ENCODE measurements at places on chromosomes 2 and 18. TPM values are rescaled to one million over a fixed set of nuclear protein-coding genes. Genes with fewer than 3 reads are reported as not detected.

The RRM2 gene
- 333 TPM for total RNA-seq

The ANKRD29 gene
- 0.20 TPM for total RNA-seq

The PSMA8 gene
- total RNA-seq, result 0.27 TPM

The RGPD3 gene
- 0.32 TPM for total RNA-seq

The NLRC4 gene
- 0.12 TPM for total RNA-seq

The SCYGR1 gene
- total RNA-seq, result not detected

The B4GALT6 gene
- total RNA-seq, result 2.0 TPM
